Sigmoid colon (tissue), 7 donors: ENCODE measurements at places on chromosomes 16 and 17. TPM values are rescaled to one million over a fixed set of nuclear protein-coding genes. Genes with fewer than 3 reads are reported as not detected.

FBXW10 gene
- polyA plus RNA-seq, result 0.03 TPM

FBXO39 gene
- polyA plus RNA-seq, result not detected

CLEC19A gene
- not detected for polyA plus RNA-seq

DHX58 gene
- 4.4 TPM for polyA plus RNA-seq

TP53TG3C gene
- polyA plus RNA-seq, result not detected

SPATA22 gene
- polyA plus RNA-seq, result not detected

TPSB2 gene
- 27.6 TPM for polyA plus RNA-seq

GINS2 gene
- polyA plus RNA-seq, result 1.8 TPM

CCL3 gene
- polyA plus RNA-seq, result 22.4 TPM
